ENCODE measurements at places on chromosomes 16 and 17.

GRCh38 chr16:83231729-83232128, 576.0 kb upstream of the HSBP1 start:
- H3K36me3 ChIP-seq: no peaks in the 10 kb centered on the region
- DNase-seq: no peak
- no peaks in the 10 kb centered on the region for H3K4me1 ChIP-seq
- H3K4me3 ChIP-seq: no peak overlapping the region
- H3K27me3 ChIP-seq: no peaks in the 10 kb centered on the region

- H3K36me3 ChIP-seq: peaks cover 40% of the 10 kb centered on the region
Observed at GRCh38 chr17:42675348-42675964, 1.3 kb downstream of the PLEKHH3 start.

DNA sequence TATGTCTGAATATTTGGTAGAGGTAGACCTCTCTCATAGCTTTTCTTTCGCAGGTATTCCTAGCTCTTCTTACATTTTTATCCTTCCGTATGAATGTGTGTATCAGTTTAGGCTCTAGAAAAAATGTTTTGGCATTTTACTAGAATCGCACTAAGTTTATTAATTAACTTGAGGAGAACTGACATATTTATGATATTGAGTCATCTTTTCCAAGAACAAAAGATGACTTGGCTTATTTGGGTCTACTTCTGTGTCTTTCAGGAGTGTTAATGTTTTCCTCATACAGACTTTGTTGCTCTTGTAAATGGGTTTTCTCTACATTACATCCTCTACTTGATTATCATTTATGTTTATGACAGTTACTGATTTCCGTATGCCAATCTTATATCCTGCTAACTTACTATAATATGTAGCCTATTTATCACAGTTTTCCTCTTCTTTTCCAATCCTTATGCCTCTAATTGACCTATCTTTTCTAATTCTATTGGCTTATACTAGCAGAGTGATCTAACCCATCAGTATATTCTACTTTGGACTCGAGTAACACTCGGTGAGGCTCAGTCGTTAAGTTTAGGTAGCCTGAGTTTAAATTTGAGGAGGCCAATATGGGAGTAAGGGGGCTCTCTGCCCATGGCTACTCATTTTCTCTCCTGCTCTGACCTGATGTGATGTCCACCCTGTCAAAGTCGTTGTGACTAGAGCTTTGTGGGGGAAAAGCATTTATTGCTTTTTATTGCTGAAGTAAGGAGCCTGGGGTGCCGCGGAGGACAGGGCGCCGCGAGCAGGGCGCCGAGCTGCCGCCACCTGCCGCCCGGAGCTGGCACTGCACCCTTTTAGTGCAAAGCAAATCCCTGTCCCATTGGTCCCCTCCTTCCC, 20.0 kb downstream of the ST6GALNAC1 start:
- H3K4me3 ChIP-seq: no peak overlapping the region
- no peaks in the 10 kb centered on the region for H3K27me3 ChIP-seq
- peaks cover 17% of the 10 kb centered on the region for H3K4me1 ChIP-seq
- no peak overlapping the region for H3K27ac ChIP-seq
- no peaks in the 10 kb centered on the region for H3K36me3 ChIP-seq
- no peak for DNase-seq

- no peak overlapping the region for H3K4me3 ChIP-seq
- no peaks in the 10 kb centered on the region for H3K36me3 ChIP-seq
- no peaks in the 10 kb centered on the region for H3K27me3 ChIP-seq
- H3K27ac ChIP-seq: no peak overlapping the region
Observed at GRCh38 chr16:10668322-10669045, 26.2 kb downstream of the TEKT5 start.

- no peaks in the 10 kb centered on the region for H3K4me1 ChIP-seq
- H3K4me3 ChIP-seq: no peak overlapping the region
- H3K27ac ChIP-seq: no peak overlapping the region
- no peaks in the 10 kb centered on the region for H3K36me3 ChIP-seq
- no peaks in the 10 kb centered on the region for H3K27me3 ChIP-seq
- no peak for DNase-seq
Observed at GRCh38 chr17:65139101-65139764, 2.1 kb downstream of the RGS9 start.

- no peak overlapping the region for H3K27ac ChIP-seq
- no peaks in the 10 kb centered on the region for H3K27me3 ChIP-seq
- H3K36me3 ChIP-seq: no peaks in the 10 kb centered on the region
- no peaks in the 10 kb centered on the region for H3K4me1 ChIP-seq
Observed at GRCh38 chr16:68367030-68367429, 56.2 kb downstream of the PRMT7 start.

DNA sequence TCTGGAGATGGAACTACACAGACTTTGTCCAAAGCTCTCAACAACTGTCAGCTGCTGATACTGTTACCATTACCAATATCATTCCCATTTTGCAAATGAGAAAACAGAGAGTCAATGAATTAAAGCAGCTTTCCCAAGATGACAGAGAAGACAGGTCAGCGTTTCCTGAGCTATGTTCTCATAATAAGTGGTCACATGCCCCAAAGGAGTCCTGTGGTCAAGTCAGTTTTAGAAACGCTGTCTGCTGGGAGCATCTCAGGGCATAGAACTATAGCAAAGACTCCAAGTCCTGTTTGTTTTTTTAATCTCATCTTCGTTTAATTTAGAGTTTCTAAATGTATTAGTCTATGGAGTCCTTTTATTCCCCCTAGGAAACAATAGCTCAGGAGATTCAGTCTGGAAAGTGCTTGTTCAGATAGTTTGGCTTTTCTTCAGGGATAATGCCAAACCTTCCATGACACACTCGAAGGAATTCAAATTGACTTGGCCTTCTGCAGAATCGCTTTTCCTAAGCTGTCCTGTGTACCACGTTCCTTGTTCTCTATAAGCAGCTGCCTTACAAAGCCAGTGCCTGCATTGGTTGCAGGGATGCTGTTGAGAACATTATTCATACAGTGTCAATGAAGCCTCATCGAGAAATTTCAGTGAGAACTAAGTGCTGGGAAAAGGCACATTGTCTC, 12.1 kb downstream of the CCDC42 start:
- no peaks in the 10 kb centered on the region for H3K36me3 ChIP-seq
- no peak for DNase-seq
- no peaks in the 10 kb centered on the region for H3K4me1 ChIP-seq
- H3K4me3 ChIP-seq: no peak overlapping the region
- H3K27me3 ChIP-seq: no peaks in the 10 kb centered on the region
- H3K27ac ChIP-seq: no peak overlapping the region

GRCh38 chr17:4739122-4740024, at the start of the genes CXCL16 and ZMYND15:
Gene CXCL16, minus strand, starts transcription at chr17:4739928. Its CDS starts 589 bp downstream, at chr17:4739339.
Gene ZMYND15, plus strand, starts transcription at chr17:4739833. Its CDS starts 716 bp downstream, at chr17:4740549.
- H3K4me3 ChIP-seq: peak within 1 kb of the TSS; percentile 55
- H3K27ac ChIP-seq: no peak within 1 kb of the TSS
- no peaks in the 10 kb centered on the region for H3K27me3 ChIP-seq
- no peaks in the 10 kb centered on the region for H3K4me1 ChIP-seq
- no peak for DNase-seq
- no peaks in the 10 kb centered on the region for H3K36me3 ChIP-seq

DNA sequence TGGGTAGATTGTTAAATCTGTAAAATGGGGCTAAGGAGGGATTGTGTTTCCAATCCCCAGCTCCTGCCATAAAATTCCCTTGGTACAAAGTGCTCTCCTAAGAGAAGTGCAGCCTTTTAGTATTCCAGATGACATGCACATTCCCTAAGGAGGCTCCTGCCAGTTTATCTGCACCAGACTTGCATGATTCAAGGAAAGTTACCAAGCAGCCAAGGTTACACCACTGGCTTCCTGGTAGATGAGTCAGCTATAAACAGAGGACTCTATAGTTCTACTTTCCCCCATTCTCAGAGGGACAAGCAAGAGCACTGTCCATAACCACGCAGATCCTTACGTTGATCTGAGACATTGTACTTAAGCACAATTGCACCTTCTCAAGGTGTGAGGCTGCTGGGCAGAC, 1.9 kb downstream of the CALB2 start:
- no peaks in the 10 kb centered on the region for H3K27me3 ChIP-seq
- no peak for DNase-seq
- no peak overlapping the region for H3K27ac ChIP-seq
- no peaks in the 10 kb centered on the region for H3K36me3 ChIP-seq
- H3K4me1 ChIP-seq: no peaks in the 10 kb centered on the region

DNA sequence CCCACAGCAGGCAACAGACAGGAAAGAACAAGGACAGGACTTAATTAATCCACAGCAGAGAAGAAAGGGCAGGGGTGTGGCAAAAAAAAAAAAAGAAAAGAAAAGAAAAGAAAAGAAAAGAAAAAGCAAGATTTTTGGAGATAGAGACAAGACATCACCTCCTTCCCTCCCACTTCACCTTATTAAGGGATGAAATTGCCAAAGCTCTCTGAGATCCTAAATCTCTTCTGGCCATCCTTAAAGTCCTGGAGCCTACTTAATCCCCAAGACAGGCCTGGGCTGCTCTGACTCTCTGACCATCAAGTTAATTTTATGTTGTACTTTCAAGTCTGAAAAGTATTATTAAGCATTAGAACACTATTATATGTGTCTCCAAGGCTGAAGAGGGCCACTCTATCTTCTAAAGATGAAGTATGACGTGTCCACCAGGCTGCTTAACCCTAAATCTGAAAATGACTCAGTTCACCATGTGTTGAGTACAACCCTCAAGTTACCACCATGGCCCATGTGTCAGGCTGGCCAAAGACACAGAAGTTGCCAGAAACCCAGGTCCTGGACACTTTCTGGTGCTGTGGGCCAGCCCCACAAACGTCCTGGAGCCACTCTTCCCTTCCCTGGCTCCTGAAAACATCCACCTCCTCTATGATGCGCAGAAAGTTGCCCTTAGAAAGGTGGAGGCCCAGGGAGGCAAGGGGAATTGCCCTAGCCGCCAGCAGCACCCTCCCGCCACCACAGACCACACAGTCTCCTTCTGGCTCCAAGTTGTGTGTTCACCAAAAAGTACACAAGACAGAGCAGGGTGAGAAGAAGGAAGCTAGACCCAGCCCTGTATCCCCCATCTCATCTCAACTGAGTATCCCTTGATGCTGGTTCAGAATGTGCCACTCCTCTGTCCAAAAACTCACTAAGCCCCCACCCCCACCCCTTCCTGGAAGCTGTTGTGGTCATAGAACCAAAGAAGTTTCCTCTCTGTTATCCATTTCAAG, 2.7 kb downstream of the SOCS1 start:
- no peak overlapping the region for H3K4me3 ChIP-seq
- no peaks in the 10 kb centered on the region for H3K27me3 ChIP-seq
- no peaks in the 10 kb centered on the region for H3K36me3 ChIP-seq

DNA sequence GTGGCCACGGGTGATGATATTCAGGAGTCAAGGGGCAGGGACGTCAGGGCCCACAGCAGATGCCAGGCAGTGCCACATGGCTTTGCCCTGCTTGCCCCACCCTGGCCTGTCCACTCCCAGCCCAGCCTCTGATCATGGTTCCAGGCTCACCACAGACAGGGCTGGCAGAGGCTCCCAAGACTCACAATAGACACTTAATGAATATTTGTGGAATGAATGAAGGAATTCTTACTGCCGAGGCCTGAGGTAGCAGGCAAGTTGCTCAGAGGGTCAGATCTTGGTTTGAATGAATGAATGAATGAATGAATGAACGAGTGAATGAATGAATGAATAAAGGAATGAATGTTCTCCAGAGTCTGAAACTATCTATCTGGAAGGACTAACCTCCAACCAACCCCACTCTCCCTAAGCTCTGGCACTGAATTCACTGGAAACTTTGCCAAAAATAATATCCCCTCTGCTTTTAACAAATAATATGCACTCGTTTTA, 60.9 kb downstream of the RAI1 start:
- DNase-seq: no peak
- H3K4me1 ChIP-seq: peaks cover 36% of the 10 kb centered on the region
- no peak overlapping the region for H3K27ac ChIP-seq
- no peaks in the 10 kb centered on the region for H3K27me3 ChIP-seq
- H3K4me3 ChIP-seq: no peak overlapping the region

DNA sequence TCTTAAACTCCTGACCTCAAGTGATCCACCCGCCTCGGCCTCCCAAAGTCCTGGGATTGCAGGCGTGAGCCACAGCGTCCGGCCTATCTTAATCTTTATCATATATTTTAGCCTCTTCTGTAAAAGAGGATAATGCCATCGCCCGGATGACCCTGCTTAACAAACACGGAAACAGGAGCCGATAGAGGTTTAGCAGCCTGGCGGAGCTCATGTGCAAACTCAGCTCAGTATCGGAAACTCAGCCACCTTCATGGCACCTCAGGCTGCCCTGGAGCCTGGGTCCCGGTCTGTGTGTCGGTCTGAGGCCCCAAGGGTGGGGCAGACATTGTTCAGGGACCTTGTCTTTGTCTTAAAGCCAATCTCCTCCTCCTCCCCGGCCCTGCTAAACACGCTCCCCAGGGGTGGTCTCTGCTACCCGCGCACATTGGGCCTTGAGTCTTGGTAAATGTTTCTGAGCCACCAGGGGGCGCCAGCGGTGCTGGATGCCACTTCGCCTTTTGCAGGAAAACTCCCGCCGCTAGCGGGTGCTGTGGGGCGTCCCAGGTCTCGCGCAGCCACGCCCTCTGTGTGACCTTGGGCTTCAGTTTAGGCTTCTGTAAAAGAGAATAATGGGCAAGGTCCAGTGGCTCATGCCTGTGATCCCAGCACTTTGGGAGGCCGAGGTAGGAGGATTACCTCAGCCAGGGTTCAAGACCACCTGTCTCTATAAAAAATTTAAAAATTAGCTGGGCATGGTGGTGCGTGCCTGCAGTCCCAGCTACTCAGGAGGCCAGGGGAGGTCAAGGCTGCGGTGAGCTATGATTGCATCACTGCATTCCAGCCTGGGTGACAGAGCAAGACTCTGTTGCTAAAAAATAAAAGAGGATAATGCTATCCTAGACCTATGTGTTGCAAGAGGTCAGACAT, 2.7 kb downstream of the CETP start:
- no peaks in the 10 kb centered on the region for H3K36me3 ChIP-seq
- H3K27ac ChIP-seq: no peak overlapping the region
- H3K4me1 ChIP-seq: peaks cover 8% of the 10 kb centered on the region

- peaks cover 13% of the 10 kb centered on the region for H3K4me1 ChIP-seq
- H3K27me3 ChIP-seq: no peaks in the 10 kb centered on the region
- peak overlapping the region; percentile 24 for H3K27ac ChIP-seq
- H3K36me3 ChIP-seq: no peaks in the 10 kb centered on the region
- DNase-seq: no peak
Observed at GRCh38 chr16:12157517-12158093, 181.1 kb downstream of the SNX29 start.

DNA sequence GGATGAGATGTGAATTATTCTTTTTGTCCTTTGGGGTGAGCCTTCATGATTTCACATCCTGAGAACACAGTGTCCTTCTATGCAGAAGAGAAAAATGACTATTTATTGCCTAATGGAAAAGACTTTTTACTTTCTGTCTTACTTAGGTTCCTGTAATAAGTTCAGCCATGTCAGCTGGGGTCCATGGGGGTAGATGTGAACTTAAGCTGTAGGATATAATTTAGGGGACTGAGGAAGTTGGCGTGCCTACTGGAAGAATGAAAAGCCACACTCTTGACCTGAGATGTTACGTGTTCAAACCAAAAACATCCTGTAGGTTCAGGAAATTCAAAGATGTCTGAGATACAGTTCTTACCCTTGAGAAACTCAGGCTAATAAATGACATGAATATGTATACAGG, 660.5 kb downstream of the TOX3 start:
- peaks cover 9% of the 10 kb centered on the region for H3K4me1 ChIP-seq
- H3K27ac ChIP-seq: no peak overlapping the region
- H3K36me3 ChIP-seq: no peaks in the 10 kb centered on the region
- no peaks in the 10 kb centered on the region for H3K27me3 ChIP-seq
- DNase-seq: no peak
